ENCODE measurements at places on chromosomes 7 and 10.

DNA sequence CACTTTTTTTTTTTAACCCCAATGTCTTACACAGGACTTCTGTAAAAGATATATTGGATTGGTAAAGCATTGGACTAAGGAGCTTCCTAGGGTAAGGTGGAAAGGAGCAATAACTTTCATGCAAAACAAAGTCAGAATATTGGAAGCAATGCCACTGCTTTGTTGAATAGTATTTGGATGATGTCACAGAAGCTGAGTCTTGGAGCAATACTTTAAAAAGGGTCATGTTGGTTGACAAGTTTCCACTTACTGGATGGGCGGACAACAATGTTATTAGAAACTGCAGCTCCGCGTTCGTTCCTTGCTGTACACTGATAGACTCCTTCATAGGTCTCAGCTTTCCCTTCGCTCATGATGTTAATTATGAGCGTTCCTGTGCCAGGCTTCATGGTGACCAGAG is 101.9 kb upstream of the LAMB4 start:
- DNase-seq: no peak

DNA sequence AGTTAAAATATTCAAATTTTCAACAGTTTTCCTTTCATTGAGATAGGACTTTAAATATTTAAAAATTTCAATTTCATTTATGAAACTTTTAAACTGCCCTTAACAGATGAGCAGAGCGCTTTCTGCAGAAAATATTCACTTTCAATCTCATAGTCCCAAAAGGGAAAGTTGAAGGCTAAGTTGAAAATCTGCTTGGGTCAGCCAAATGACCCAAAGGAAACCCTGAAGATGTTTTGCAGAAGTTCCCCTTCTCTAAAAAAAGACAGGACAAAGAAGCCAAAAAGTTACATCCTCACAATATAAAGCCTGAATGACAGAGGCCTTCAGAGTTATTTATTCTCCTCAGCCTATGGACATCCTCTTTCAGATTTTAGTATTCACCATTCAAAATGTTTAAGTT is 17.6 kb upstream of the SCIN start:
- no peak for DNase-seq

DNA sequence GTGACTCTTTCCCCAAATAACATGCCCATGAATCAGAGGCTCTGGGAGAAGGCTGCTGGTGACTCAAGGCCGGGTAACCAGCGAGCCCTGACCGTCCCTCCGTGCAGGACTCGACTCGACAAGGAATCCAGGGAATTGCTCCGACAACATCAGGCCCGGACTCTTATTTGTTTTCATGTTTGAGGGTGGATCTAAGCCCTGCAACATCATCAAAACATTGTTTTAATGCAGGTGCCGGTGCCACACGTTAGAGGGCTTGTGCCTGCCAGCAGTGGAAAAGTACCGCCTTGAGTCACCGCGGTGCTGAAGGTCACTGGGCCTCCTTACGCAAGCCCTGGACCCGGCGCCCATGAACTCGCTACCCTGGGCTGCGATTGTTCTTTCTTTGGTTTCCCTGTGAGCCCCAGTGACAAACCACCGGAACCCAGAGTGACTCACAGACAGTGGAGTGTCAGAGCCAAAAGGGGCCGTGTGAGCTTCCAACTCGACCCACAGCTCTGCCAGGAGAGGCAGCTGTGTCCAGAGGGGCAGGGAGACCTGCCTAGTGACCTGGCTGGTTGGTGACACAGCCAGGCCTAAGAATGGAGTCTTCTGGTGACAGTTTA is 139.4 kb upstream of the SHH start:
- DNase-seq: no peak

- no peak for DNase-seq
Observed at GRCh38 chr10:78982726-78983125, 86.0 kb upstream of the ZMIZ1 start.

DNA sequence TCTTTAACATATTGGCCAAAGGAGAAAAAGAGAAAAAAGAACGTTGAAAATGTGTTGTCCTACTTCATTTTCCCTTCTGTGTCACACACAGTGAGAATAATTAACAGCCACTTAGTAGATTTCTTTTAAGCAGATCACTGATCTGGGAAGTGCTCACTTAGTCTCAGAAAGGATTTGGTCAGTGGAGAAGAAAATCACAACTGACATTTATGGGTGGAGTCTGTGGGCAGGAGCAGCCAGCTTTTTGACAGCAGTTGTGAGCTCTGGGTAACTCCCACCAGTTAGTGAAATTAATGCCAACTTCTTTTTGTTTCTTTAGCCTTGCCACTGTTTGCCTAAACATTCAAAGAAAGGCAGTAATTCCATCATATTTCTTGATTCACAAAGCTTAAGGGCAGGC is 49.7 kb downstream of the CDK14 start:
- no peak for DNase-seq

DNA sequence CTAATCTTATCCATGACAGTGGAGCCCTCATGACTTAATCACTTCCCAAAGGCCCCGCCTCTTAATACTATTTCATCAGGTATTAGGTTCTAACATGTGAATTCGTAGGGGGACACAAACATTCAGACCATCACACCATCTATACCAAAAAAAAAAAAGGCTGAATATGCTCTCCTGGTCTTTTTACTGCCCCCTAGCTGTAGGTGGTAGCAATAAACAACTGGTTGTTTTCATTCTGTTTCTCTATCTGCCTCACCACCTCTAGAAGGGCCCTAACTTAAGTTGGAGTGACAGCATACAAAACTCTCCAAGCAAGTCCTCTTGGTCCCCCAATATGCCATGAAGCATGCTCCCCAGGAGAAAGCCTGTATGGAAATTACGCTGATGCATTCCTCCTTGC is 94.1 kb downstream of the GRM8 start:
- peak; percentile 2 for DNase-seq

GRCh38 chr7:105705427-105705826 is 124.1 kb upstream of the EFCAB10 start:
- no peak for DNase-seq

GRCh38 chr7:49703337-49703736 is 70.1 kb upstream of the VWC2 start:
- no peak for DNase-seq

GRCh38 chr10:42754155-42755027 is 28.2 kb upstream of the BMS1 start:
- no peak for DNase-seq
